ENCODE measurements at places on chromosomes 12 and 14.

- DNase-seq, result peak; percentile 47
Observed at GRCh38 chr12:28872654-28873268, 276.3 kb upstream of the FAR2 start.

DNA sequence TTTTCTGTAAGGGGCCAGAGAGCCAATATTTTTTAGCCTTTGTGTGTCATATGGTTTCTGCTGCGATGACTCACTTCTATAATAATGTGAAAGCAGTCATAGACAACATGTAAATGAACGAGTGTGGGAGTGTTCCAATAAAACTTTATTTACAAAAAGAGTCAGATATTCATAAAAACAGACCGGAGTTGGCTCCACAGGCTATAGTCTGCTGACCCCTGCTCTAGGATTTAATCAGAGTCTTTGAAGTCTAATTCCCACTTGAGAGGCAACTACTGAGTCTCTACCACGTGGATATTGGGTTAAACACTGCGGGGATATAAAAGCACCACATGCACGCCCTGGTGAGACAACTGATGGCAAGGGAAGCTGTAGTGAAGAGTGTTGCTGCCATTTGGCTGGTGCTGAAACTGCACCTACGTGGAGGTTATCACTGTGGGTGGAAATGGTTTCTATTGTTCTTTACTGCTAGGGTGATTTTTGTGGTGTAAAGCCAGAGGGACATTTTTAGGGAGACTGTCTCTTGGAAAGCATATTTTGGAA is 3.6 kb upstream of the NINJ2 start:
- no peak for DNase-seq

DNA sequence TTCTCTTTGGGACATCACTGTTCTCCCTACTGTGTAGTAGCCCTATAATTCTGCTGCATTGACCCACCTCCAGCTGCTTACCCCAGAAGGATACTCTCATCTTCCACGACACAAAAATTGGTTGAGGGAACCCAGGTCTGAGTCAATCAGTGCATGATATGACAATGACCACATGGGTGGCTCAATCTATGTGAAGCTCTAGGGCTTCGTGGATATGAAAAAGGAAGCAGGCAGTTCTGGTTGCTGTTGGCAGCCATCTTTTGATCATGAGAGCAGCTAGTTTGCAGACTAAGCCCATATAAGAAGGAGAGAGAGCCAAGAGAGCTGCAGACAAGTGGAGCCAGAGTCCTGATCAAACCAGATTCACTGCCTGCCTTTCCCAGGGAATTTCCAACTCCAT is 57.9 kb downstream of the AVPR1A start:
- no peak for DNase-seq

DNA sequence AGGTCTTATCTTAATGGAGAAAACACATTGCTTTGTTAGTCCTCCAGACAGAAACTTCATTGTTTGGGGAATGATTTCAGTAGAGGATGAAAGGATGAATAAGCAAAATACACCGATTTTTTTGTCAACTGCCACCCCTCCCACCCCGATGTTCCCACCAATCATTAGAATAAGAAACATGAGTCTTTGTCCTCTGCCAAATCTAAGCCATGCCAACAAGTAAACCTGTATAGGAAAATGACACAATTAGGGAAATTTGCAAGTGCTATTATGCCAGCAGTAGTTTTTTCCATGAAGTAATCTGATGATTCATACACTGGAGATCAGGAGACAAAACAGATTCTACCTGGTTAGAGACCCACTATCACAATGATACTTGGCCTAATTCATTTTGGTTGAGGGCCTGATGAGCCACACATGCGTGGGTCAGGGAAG is 35.9 kb downstream of the FLRT2 start:
- DNase-seq, result no peak

DNA sequence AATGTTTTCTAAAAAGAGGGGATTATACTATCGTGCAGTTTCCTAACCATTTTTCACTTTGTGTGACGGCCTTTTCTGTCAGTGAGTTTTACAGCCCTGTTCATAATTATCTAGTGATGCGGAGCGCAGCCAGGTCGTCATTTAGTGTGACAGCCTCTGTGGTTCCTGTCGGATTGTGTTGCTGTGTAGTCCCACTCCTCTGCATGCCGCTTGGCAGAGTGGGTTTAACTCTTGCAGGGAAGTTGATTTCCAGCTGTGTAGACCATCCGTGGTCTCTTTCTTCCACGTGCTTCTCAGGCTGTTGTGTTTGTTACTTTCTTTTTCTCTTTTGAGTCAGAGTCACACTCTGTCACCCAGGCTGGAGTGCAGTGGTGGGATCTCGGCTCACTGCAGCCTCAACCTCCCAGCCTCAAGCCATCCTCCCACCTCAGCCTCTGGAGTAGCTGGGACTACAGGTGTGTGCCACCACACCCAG is 8.6 kb downstream of the RAN start:
- no peak for DNase-seq

- DNase-seq, result no peak
Observed at GRCh38 chr12:96883571-96883970, 23.5 kb upstream of the NEDD1 start.

GRCh38 chr14:65528069-65528468 is 115.5 kb downstream of the FUT8 start:
- DNase-seq, result no peak

DNA sequence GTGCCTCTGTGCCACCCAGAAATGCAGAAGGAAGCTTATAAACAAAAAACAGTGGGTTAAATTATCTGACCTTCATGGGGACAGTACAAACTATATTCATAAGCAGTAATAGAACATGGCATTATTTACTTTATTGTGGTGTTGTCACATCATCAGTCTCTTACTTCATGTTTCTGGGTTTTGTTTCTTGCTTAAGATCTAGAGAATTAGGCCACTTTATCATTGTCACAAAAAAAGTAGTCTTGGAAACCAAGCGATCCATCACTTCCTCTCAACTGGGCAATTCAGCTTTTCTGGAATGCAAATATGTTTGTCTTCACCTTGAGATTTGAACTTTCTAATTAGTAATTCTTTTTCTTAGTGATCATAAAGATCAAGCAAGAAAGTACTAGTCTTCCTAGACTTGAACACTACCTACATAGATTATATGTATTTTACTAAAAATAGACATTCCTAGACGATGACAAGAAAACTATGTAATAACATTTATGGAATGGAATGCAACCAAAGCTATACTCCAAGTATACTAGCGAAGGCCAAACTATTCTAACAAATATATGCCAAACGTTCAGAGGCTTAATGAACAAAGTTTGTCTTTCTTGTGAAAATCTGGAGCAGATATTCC is 363.4 kb downstream of the DAD1 start:
- no peak for DNase-seq

- DNase-seq, result no peak
Observed at GRCh38 chr12:68037616-68038255, 48.5 kb downstream of the IFNG-AS1 start.

- no peak for DNase-seq
Observed at GRCh38 chr12:93214523-93215289, 163.0 kb upstream of the NUDT4 start.

- no peak for DNase-seq
Observed at GRCh38 chr12:58747533-58747932, 172.8 kb downstream of the LRIG3 start.

GRCh38 chr14:50039734-50040400 is 76.5 kb downstream of the VCPKMT start:
- DNase-seq, result no peak

DNA sequence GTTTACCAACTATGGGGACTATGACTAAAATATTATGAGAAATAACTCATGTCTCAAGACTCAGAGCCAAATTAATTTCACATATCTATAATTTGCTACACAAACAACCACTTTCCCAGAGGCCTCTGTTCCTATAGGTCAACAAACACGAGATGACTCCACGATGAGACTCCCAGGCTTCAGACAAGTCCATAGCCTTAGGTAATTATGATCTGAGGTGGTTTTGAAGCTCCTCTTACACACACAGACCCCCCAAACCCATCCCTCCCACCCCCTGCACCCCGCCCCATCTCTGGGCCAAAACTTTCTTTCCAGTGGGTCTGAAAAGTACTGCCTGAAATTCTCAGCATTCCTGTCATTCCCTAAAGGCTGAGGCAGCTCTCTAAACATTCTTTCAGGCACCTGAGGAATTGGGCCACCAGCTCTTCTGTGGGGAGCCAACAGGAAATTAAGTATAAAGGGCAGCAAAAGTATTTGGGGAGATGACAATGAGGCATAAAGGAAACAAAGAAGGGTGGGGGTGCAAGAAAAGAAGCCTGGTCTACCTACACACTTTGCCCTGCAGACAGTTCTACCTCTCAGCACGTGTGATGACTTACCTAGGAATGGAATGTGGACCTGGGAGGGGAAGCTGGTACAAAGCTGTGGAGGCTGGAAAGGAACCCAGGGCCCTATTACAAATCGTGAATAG is 143.6 kb downstream of the PAWR start:
- no peak for DNase-seq

DNA sequence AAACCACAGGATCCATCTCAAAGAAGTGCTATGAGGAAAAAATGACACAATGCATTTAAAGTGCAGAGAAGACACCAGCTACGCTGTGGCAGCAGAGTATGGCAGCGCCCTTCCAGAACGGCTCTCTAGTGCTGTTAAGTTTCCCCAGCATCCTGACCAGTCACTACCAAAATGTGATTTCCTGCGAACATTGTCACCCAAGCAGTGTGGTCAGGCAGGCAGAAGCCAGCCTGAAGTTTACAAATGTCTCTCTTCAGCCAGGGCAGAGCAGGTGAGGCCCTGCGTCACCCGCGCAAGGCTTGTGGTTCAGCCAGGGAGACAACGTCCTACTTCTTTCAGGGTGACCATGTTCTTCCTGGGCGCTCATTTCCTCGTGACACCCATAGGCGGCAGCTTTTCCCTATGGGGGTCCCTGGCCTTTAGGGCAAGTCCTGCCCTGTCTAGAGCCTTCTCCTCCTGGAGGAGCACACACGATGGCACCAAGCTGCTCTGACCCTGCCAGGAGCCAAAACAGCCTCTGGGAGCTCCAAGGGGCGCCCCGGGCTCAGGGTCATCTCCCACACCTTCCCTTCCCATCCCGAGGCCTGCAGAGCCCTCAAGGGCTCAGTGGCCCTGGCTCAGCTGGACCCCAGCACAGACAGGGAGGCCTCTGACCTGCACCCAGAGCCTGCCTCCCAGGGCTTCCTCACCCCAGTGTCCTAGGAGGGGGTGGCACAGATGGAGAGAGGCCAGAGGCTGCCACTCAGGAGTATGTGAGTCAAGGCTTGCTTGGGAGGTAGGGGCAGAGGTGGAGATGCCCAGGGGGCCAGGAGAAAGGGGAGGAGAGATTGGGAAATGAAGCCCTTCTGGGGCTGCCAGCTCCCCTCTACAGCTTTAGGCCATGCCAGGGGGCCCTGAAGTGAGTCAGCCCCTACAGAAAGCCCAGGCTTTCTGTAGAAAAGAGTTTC is 41.9 kb downstream of the PSMA6 start:
- DNase-seq, result no peak

DNA sequence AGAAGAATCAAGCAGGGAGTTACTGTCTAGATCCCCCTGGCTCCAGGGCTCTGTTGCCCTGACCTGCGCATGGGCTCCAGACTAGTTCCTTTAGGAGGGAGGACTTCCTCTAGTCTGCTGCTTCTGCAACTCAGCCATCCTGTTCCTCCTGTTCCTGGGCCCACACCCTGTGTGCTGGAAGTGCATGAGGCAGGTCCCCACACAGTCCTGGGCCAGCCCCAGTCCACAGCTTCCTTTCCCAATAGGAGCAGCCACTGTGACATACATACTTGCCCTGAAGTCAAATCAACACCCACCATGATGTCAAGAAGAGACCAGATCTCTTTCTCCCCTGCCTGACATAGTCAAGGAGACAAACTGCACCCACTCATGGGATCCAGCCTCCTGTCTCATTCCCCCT is 1.3 kb downstream of the SDR9C7 start:
- no peak for DNase-seq

- DNase-seq, result no peak
Observed at GRCh38 chr14:104633276-104634137, 28.9 kb upstream of the TMEM179 start.

- DNase-seq, result no peak
Observed at GRCh38 chr12:3077572-3078081, 448 bp downstream of the TSPAN9 start.

- DNase-seq, result peak; percentile 58
Observed at GRCh38 chr14:34722723-34723545, 8.5 kb upstream of the CFL2 start.

DNA sequence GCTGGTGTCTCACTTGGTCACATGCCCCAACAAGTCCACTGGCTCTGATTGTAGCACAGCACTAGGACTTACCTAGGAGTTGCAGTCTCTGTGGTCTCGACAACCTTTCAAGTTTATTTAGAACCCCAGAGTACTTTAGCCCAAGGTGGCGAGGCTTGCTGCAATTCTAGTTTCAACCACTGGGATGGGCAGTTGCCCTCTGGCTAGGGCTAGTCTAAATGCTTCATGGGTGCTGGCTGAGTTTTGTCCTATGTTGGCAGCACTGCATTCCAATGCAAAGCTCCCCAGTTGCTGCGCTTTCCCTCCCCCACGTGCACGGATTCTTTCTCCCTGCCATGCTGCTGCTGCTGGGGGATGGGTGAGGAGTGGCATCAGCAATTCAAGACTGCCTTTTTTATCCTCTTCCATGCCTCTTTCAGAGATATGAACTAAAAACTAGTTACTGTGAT is 207.9 kb downstream of the SYNE2 start:
- no peak for DNase-seq

DNA sequence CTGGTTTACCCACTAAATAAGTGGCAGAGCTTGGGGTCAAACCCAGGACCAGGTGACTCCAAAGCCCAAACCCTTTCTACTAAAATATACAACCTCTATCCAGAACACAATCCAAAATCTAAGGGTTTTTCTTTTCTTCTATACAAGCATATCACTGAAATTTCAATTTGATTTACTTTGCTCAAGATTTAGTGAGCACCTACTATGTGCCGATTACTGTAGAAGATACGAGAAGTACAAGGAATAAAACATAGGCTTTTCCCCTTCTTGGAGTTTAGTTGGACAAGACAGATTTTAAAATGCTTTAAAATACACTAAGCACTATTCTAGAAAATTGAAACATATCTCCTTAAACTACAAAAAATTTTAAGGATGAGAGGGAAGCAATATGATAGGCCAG is 2.8 kb downstream of the L3HYPDH start:
- no peak for DNase-seq

GRCh38 chr12:11584221-11584855 is 65.1 kb upstream of the ETV6 start:
- DNase-seq, result no peak

- DNase-seq, result no peak
Observed at GRCh38 chr12:48800971-48801370, 12.1 kb upstream of the ADCY6 start.

GRCh38 chr14:102785595-102785963 is 8.3 kb downstream of the TRAF3 start:
- no peak for DNase-seq

- DNase-seq, result no peak
Observed at GRCh38 chr14:50008974-50009373, 107.4 kb downstream of the VCPKMT start.

GRCh38 chr14:104436047-104436591 is 143.4 kb upstream of the C14orf180 start:
- no peak for DNase-seq
